GM04504 (cell line): ENCODE measurements at places on chromosomes 12 and 14.

- DNase-seq: no peak
Observed at GRCh38 chr12:106774808-106775524, 484 bp downstream of the RIC8B start.

GRCh38 chr12:123478762-123479161 lies 20.8 kb downstream of the SNRNP35 start:
- DNase-seq: no peak

- peak; percentile 6 for DNase-seq
Observed at GRCh38 chr12:83573671-83574070, 887.0 kb downstream of the TMTC2 start.

DNA sequence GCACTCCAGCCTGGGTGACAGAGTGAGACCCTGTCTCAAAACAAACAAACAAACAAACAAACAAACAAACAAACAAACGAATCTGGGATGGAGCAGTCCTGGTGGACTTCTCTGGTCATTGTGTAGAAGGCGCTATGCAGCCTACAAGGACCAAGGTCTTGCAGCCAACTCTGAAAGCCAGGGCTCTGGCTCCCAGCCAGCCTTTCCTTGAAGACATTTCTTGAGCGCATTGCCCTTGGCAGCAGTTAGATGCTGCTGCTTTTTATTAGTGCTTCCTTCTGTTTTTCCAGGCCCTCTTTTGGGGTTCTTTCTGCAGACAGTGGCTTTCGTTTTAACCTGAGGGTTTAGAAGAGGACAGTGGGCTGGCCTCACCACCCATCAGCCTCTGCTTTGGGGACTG lies 20.2 kb downstream of the CCDC177 start:
- DNase-seq: no peak

DNA sequence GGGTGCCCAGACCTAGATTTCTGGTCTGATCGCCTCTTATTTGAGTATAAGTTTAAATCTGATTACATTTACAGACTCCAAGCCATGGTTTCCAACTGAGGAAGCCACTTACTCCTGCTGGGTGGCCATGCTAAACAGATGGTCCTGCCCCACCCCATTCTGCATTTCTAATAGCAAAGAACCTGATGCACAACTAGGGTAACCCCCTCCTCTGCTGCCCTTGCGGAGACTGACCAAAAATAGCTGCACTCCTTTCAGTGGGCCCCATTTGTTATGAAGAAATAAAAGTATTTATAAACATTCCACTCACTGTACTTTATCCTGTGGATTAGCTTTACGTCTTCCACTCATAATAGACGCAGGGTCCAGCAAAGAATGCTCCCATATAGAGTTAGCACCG lies 6.8 kb downstream of the GIT2 start:
- DNase-seq: no peak

DNA sequence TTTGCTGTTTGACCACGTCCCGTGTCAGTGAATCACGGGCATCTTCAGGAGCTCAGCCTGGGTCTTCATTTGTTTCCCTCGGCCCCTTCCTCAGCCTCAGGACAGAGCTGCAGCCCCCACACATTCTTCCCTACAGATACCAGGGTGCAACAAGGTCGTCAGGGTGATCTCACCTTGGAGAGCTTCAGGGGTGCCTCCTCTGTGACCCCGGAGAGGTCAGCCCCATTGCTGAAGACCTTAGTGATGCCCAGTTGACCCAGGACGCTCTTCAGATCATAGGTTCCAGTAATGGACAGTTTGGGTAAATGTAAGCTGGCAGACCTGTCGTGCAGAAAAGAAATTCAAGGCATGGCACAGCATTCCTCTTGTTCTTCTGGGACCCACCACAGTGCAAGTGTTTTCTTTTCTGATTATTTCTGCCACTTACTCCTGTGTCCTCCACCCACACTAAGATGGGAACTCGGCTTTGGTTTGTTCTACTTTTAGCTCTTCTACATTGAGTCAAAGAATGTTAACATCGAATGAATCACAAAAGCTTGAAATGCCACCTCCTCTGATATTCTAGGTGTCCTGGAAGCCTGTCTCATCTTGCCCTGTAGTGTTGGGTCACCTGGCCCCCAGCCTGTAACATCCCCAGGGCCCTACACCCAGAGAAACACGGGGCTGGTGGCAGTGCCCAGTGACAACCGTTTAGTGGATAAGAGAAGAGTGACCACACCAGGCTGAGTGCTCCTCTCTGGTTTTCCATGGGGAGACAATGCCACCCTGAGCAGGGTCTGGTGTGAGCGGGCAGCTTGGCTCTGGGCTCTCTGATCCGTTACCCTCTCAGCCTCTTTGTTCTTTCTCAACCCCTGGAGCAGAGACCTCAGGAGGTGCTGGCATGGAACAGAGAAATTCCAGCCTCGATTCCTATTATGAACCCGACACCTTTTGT lies 8.8 kb downstream of the SERPINA1 start:
- DNase-seq: no peak

DNA sequence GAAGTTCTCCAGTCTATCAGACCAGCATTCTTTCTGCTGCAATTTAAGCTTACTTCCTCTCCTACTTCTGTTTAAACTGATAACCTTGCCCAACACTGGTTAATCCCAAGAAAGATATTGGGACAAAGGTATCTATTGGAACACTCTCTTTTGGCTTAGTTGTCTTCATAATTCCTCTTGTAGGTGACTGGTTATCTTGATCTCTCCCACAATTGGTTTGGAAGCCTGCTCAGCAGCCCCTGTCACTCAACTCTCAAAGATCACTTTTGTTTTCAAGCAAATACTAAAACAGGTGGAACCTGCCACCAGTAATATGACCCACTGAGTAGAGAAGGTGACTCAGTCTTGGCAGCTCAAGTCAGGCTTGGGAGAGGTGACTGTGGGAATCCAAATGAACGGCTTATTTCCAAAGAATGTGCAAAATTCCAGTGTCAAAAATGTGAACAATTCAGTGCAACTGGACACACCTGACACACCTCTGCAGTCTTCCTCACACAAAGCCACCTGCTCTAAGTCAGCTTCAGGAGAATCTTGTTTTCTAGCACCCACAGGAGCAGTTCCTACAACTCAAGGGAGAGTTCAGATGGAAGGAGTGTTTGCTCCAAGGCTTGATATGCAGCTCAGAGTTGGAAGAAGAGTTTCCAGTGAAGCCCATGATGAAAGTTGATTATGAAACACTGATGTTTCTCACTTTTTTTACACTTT lies 83.2 kb upstream of the SLC38A2 start:
- no peak for DNase-seq

- DNase-seq: no peak
Observed at GRCh38 chr12:119631930-119632678, 35.8 kb upstream of the PRKAB1 start.

GRCh38 chr12:5809586-5809985 lies 135.5 kb downstream of the ANO2 start:
- no peak for DNase-seq

- no peak for DNase-seq
Observed at GRCh38 chr12:51218607-51219161, 822 bp upstream of the POU6F1 start.

- no peak for DNase-seq
Observed at GRCh38 chr12:1188016-1188415, 197.0 kb downstream of the ERC1 start.

DNA sequence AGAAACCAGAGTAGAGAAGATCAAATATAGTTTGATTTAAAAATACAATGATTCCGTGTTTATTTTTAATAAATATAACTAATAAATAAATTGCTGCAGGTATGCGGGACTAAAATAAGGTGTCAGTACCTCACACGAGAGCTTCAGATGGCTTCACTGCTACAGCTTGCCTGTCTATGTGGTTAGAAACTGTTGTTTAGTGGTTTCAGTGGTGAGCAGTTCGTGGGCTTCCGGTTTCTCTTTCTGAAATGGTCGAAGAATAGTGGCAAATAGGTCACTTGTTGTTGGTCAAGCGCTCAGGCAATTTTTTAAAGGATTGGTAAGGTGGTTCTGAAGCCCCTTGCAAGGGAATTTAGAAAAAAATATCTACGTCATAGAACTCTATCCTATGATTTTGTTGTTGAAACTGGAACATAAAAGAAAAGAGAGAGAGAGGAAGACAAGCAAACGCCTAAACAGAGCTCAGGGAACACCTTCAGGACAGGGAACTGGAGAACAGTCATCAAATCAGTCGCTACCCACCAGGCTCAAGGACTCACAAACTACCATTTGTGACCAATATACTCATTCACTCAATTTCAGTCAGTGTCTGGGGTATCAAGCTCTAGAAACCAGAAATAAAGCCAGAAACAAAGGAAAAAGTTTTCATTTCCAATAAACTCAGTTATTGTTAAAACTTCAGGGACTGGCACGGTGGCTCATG lies 31.3 kb downstream of the GABARAPL1 start:
- no peak for DNase-seq

GRCh38 chr14:23351681-23352505 lies 794 bp downstream of the SLC22A17 start:
- DNase-seq: no peak

GRCh38 chr12:77161944-77162343 lies 96.6 kb upstream of the E2F7 start:
- no peak for DNase-seq

GRCh38 chr12:16542586-16542985 lies 63.4 kb downstream of the LMO3 start:
- no peak for DNase-seq

GRCh38 chr12:52026263-52026662 lies 19.5 kb downstream of the TAMALIN start:
- no peak for DNase-seq

GRCh38 chr14:78446807-78447206 lies 276.6 kb downstream of the NRXN3 start:
- DNase-seq: no peak

GRCh38 chr12:101803978-101804377 lies 26.8 kb downstream of the GNPTAB start:
- no peak for DNase-seq

DNA sequence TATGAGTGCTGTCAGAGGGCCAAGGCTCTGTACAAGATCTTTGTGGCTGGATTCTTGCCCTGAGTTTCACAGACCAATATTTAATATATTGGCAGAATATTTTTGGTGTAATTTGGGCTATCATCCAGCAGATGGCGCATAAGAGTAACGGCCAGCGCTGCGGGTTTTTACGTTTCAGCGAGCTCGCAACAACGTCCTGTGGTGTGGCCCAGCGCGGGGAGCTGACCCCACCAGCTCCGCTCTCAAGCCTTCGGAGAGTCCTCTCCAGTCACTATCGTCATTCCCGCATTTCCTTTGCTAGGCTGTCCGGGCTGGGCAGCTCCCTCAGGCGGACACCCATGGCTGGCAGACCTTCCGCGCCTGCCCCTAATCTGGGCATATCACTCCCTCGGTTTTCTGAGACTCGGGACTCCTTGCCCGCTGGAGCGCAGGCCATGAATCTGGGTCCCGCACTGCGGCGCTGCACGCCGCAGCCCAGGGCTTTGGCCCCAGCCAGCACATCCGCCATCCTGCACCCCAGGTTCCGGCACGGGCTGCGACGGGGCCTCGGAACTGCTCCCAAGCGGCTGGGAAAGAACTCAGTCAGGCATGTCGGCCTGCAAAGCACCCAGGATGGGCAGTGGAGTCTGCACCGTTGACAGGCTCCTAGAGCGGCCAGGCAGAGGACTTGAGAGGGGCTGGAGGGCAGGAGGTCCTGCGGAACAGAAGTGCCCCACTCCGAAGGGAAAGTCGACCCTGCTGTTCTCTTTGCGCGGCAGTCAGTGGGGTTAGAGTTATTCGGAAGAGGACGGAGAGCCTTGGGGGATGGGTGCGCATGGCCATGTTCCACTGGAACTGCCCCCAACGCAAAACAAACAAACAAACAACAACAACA lies 18.4 kb downstream of the OLR1 start:
- DNase-seq: peak; percentile 44

DNA sequence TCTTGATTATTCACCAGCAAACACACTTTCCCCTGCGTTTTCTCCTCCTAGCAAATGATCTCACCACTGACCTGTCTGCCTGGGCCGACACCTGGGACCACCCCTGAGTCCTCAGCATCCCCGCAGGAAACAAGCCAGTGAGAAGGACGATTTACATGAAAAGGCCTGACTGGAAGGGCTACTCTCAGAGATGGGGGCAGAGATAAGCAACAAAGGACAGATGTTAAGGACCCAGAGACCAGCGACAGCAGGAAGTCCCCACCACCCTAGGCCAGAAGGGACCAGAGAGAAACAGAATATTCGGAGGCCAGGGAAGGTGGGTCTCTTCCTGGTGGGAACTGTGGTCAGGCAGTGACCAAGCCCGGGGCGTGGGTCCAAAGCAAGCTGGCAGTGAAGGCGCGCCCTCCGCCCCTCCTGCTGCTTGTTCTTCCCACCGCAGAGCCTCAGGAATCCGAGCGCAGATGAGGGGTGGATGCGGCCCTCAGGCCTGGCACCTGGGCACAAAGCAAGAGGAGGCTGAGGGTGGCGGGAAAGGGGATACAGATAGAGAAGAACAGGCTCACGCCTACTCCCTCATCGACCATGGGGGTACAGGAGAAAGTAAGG lies 55.8 kb downstream of the STX2 start:
- no peak for DNase-seq

GRCh38 chr12:117331691-117332090 lies 29.7 kb downstream of the NOS1 start:
- no peak for DNase-seq

DNA sequence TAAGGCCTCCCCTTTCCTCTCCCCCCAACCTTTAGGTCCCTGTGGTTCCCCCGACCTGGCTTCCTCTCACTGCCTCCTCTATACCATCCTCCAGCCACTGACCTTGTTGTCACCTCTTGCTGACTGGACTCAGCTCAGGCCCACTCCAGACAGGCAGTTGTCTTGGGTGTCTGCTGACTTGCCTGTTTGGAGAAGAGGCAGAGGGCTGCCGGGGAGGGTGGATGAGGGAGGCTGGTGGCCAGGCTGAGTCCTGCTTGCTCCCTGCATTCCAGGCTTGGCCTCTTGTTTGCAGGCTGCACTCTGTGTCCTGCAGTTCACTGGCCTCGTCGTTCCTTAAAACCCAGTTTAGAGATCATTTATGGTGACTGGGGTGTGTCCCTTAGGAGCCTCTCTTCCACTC lies 31.0 kb upstream of the RD3L start:
- no peak for DNase-seq

- DNase-seq: no peak
Observed at GRCh38 chr14:97218691-97219430, 421.7 kb downstream of the VRK1 start.

DNA sequence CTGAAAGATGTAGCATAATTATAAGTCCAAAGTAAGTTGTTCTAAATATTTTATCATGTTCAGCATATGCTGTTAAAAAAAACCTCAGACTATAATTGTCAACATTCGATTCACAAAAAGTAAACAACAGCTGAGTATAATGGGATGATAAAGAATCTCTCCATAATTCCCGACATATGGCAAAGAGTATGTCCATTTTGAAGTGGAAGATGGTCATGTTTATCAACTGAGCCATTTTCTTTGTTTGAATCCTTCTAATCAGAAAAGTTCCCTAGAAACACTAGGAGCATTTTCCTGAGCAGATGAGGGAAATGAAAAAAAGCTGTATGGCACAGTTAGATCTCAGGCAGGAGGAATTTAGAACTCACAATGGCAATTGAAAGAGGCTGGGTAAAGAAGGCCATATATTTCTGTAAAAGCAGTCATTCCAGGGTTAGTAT lies 192.1 kb upstream of the AMIGO2 start:
- DNase-seq: no peak

DNA sequence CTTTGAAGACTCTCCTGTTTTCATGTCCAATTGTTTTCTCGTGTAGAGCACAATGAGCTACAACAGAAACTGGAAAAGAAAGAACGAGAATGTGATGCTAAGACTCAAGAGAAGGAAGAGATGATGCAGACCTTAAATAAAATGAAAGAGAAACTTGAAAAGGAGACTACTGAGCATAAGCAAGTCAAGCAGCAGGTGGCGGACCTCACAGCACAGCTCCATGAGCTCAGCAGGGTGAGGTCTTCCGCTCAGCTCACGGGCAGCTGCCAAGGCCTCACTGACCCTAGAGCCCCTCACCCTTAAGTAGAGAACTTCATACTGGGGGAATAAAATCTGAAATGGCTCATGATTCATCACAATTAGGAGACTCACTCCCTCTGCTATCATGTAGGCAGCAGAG lies 134.7 kb downstream of the GPR135 start:
- no peak for DNase-seq
